DND-41 (cell line): ENCODE measurements at places on chromosomes 12 and 14.

DNA sequence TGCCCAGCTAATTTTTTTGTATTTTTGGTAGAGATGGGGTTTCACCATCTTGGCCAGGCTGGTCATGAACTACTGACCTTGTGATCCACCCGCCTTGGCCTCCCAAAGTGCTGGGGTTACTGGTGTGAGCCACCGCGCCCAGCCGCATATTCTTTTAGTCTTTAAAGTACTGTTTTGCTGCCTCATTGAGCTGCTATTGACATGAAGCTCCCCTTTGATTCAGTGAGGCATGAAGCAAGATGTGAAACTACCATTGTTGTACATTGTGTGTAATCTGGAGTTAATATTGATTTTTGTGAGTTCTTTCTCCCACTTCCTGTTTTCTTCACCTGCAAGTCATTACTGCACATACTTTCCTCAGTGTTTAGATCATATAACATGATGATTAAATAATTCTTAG is 80.8 kb downstream of the MNAT1 start:
- DNase-seq = no peak

GRCh38 chr14:52348279-52348678 is 34.2 kb downstream of the PTGER2 start:
- DNase-seq = no peak

GRCh38 chr14:58637391-58638230 is at the start of gene DACT1:
Gene DACT1 (plus strand): TSS chr14:58637962. CDS start chr14:58638203, 241 bp downstream.
- no peak for DNase-seq

DNA sequence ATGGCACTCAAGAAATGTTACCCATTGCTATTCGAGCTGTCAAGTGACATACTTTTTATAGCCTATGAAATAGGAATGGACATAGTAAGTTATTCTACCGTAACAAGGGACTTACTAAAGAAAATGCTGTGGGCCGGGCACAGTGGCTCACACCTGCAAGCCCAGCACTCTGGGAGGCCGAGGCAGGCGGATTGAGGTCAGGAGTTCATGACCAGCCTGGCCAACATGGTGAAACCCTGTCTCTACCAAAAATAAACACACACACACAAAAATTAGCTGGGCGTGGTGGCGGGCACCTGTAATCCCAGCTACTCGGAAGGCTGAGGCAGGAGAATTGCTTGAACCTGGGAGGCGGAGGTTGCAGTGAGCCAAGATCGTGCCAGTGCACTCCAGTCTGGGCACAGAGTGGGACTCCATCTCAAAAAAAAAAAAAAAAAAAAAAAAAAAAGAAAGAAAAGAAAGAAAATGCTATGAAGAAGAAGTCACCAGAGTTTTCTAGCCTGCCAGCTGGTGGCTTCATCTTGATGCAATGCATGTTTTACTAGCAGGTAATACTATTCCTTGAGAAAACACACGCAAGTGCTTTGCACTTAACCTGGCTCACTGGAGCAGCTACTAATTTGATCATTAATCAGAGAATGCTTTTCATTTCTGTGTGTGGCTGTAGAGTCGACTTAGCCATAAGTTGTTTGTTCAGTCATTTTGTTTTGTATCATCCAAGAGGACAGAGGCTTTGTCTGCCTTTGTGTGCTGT is 166.7 kb upstream of the MYL2 start:
- DNase-seq = no peak

- DNase-seq = no peak
Observed at GRCh38 chr12:39372929-39373328, 70.0 kb downstream of the KIF21A start.

- DNase-seq = no peak
Observed at GRCh38 chr12:77124767-77125166, 59.4 kb upstream of the E2F7 start.

DNA sequence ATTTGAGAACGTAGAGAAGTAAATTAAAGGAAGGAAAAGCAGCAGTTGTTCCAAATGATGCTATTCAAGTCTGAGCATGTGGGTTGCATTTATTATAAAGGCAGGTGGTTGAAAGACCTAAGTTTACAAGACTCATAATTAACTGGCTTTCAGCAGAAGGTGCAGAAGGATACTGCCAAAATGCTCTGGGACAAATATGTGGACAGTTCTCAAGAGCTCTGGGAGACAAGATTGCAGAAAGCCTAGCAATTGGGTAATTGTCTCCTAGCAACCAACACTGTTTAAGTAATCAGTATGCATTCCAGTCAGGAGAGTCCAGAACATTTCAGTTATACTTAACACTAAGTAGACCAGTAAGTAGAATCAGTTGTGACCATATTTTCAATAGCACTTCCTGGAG is 131.5 kb downstream of the GPR135 start:
- DNase-seq = no peak

GRCh38 chr14:39755269-39755878 is 323.1 kb upstream of the FBXO33 start:
- no peak for DNase-seq

- no peak for DNase-seq
Observed at GRCh38 chr12:10636611-10637010, 23.2 kb upstream of the MAGOHB start.

- DNase-seq = no peak
Observed at GRCh38 chr14:70882776-70883492, 24.3 kb upstream of the PCNX1 start.

- DNase-seq = no peak
Observed at GRCh38 chr12:108572166-108572790, 9.9 kb downstream of the ISCU start.

DNA sequence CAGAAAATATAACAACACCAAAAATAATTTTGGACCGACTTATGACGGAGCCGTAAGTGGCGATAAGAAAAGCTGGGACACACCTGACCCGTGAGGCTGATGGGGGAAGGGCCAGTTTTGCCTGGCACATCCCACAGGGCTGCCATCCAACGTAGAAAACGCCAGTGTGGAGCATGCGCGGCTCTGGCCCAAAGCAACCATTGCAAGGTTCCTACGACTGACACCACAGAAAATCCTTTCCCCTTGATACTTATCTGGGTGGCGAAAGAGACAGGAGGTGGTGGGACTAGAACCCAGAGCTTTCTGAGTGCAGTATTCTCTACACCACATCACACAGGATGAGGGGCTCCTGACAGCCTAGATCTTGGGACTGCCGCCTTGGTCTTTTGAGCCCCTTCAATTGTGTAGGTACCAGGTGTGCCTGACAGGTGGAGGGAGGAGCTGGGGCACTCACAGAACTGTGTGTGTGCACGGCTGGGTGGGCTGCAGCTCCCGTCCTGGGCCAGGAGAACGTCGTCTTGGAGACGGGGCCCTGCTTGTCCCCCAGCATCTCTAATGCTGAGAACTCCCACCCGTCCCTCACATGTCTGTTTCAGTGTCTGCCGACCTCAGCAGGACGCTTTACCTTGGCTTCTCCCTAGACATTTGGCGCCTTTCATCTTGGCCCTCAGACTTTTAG is 17.4 kb upstream of the CACNA2D4 start:
- no peak for DNase-seq

GRCh38 chr12:53624956-53625355 is 1.2 kb downstream of the ATF7 start:
- DNase-seq = no peak

GRCh38 chr14:28344381-28344780 is 422.2 kb upstream of the FOXG1 start:
- DNase-seq = no peak

DNA sequence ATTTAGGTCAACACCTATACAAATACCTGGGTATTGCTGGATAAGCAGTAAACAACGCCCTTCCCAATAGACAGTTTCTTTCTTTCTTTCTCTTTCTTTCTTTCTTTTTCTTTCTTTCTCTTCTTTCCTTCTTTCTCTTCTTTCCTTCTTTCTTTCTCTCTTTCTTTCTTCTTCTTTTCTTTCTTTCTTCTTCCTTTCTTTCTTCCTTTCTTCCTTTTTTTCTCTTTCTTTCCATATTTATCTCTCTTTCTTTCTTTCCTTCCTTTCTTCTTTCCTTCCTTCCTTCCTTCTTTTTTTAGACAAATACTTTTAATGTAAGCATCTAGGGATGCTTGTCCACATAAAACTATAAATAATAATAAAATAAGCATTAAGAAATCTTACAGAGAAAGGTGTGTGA is 123.2 kb downstream of the KCNK10 start:
- DNase-seq = no peak

DNA sequence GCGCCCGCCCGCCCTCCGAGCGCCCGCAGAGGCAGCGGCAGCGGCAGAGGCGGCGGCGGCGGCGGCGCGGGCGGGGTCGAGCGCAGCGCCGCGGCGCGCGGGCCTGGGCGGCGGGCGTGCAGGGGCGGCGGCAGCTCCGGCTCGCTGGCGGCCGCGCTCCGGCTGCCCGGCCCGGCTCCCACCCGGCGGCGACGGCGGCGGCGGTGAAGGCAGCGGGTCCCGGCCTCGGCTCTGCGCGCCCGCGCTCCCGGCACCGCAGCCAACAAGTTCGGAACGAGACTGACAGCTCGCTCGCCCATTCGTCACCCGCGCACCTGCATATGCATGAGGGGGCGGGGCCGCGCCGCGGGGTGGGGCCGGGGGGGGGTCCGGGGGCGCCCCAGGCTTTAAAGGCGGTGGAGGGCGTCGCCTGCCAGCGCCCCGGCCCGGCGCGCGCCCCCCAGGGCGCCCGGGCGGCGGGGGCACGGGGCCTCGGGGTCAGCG is at the start of gene JAG2:
Gene JAG2 (minus strand): TSS at position 281 of the 483 bp plus-strand sequence. CDS start 356 bp downstream, outside the sequence.
- no peak for DNase-seq

GRCh38 chr12:99695050-99695449 is 47.5 kb downstream of the GARIN6 start:
- no peak for DNase-seq

GRCh38 chr12:50635364-50635763 is 128.5 kb upstream of the ATF1 start:
- peak; percentile 44 for DNase-seq

GRCh38 chr14:88950069-88950468 is 125.6 kb downstream of the TTC8 start:
- DNase-seq = no peak

- DNase-seq = no peak
Observed at GRCh38 chr12:19994968-19995367, 373.4 kb upstream of the PDE3A start.

- DNase-seq = peak; percentile 12
Observed at GRCh38 chr12:110581931-110582275, 1.2 kb downstream of the PPTC7 start.

- DNase-seq = no peak
Observed at GRCh38 chr14:26204728-26205479, 392.9 kb downstream of the NOVA1 start.

DNA sequence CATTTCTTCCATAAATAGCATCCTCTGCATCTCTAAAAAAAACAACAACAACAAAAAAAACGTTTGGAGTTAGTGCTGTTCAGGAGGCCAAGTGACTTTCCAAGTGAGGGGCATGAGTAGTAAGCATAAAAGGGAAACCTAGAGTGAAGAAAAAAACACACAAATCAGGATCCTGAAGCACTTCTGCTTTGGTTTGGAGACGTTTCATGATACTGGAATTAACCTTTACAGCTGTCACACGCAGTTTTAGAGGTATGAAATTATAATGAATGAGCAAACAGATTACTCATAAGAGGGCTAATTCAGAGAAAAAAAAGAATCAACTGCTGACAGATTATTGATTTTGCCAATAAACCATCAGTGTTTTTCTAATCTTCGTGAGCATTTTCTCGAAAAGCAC is 3.8 kb downstream of the SRSF9 start:
- DNase-seq = no peak

GRCh38 chr14:89242652-89243279 is 174.3 kb downstream of the FOXN3 start:
- no peak for DNase-seq

DNA sequence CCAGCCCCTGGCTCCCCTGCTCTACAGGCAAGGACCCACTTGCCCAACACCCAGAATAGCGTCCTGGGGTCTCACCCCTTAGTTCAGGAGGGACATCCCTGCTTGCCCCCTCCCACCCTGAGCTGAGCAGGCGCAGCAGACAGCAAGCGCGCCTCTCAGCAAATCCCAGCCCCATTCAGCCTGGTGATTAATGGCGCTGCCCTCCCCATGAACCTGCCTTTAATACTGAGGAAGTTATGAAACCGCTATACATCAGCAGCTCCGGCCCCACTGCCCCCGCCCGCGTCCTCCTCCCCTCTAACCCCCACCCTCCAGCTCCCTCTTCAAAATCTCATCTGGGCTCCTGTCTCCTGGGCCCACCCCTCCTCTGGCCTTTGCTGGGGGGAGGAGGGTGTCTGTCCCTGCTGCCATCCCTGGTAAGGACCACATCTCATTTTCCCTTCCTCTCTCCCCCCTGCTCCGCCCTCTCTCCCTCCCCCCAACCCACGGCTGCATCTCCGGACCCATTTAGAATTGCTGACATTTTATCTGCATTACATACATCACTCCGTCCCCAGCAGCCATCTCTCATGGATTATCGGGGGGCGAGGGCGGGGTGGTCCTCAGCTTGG is 7.1 kb upstream of the SMUG1 start:
- DNase-seq = no peak

- DNase-seq = no peak
Observed at GRCh38 chr12:3959799-3960560, 86.8 kb upstream of the PARP11 start.

GRCh38 chr14:90747909-90748308 is 68.3 kb downstream of the TTC7B start:
- DNase-seq = no peak

- DNase-seq = no peak
Observed at GRCh38 chr14:102205560-102205959, 65.9 kb downstream of the WDR20 start.

DNA sequence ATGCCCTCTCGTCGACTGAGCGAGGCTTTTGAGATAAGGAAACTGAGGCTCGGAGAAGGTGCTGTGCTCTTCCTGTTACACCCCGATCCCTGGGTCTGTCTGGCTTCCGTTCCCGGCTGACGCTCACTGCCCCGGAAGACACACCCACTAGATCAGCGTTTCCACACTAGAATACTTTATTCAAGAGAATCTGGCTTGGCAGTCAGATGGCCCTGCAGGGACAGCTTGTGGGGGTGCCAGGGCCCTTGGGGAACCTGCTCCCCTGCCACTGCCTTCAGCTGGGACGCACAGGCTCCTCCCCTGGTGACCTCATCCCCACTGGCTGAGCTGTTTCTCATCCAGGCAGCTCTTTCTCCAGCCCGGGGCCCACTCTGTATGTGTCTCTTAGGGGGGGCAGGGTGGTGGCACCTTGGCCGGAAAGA is 13.7 kb downstream of the PGF start:
- no peak for DNase-seq

- DNase-seq = no peak
Observed at GRCh38 chr14:63949696-63950095, 96.9 kb downstream of the SYNE2 start.

DNA sequence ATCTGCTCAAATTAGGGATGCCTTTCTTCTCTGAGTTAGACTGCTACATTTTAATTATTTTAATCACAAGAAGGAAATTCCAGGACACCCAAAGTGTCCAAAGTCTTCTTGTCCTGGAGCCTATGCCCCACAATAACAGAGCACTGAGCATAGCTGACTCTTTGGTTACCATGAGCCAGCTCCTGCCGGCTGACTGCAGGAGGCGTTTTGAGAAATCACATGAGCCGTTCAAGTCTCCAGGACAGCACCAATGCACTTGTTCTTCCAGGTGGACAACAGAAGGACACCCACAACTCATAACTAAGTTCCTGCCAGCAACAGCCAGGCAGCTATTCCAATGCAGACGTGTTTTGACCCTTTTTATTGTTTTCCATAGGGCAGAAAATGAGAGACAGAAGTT is 46.0 kb upstream of the SRSF5 start:
- no peak for DNase-seq
